Brain microvascular endothelial cell (primary cell): ENCODE measurements at places on chromosomes 3 and 15.
A peak's percentile ranks its signal among the peaks of the same experiment; 100 is the strongest.

DNA sequence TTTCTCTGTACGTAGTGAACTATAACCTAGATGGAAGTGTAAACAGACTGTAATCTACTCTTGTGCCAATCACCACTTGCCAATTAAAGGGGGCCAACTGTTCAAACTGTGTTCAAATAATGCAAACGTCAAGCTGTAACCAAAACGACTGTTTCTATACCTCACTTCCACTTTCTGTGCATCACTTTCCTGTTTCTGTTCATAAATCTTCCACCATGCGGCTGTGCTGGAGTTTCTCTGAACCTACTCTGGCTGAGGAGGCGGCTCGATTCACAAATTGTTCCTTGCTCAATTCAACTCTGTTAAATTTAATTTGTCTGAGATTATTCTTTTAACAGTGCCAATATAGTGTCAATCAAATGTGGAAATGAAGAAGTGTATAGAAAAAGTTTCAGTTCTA lies 206.7 kb upstream of the TBC1D5 start:
- no peak for DNase-seq

- DNase-seq: no peak
Measured at GRCh38 chr15:43792761-43793476, 799 bp downstream of the SERF2 start.

DNA sequence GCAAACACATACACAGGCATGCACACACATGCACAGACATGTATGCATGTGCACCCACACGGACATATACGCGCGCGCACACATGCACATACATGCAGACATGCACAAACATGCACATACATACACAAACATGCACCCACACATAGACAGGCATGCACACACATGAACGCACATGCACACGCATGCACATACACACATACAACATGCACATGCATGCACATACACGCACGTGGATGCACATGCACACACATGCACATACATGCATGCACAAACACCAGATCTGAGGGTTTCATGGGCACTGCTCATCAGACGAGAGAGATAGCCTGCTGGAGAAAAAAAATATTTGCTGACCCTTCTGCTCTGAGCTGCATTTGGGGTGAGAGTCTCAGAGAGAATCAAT lies 31.7 kb upstream of the NTRK3 start:
- no peak for DNase-seq

DNA sequence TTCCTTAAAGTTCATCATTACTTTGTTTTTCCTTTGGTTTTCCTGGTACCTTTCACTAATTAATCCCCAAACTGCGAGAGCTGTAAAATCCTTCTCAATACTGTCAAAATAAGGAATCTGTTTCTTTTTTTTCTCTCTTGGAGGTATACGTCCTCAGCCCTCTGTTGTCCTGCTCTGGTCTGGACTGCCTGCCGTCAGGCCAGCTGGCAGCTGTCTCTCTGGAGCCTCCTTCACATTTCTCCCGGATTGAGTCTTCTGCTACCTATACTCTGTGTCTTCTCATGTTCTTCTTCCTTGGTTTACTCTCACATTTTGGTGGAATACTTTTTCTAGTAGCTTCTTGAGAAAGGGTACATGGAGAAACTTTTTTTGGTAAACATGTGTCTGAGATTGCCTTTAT lies 13.8 kb downstream of the TATDN2 start:
- no peak for DNase-seq

DNA sequence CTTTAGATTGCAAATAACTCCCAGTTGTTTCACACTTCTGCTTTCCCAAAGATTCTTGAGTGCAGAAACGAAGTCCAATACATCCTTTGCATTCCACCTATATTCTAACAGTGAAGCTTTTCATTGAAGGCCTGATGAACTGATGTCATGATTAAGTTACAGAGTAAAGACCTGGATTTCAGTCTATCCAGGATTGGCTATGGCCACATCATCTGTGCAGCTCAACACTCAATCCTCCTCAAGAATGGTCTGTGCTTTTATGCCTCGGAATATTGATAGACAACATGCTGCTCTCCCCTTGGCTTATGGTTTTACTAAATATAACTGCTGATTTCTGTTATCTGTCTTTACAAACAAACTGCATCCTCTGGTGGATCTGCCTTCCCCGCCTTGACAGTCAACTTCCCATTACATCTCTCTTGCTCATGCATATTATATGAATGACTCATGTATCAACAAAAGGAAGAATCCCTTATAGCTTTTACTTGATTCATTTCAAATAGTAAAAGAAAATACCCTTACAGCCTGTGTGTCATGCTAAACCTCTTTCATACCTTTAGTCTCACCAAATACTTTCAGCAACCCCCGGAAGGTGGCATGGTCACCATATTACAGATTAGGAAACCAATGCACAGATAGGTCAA lies 59.5 kb downstream of the SCN11A start:
- DNase-seq: peak; percentile 93

GRCh38 chr3:140568131-140568530 lies 109.7 kb upstream of the TRIM42 start:
- DNase-seq: no peak

DNA sequence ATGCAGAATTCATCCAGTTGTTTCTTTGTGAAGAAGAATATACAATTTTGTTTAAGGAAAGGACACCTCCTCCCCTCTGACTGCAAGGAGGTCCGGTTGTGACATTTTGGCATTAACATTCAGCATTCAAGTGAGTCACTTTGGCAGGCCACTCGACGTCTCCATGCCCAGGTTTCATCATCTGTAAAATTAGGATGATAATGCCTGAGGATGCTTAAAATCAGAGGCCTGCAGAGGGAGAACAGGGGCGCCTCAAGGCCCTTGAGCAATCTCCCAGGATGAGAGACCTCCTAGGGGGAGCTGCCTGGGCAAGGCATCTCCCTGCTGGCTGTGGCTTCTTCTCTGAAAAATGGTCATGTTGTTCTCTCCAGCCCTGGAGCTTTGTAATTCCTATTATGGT lies 236.0 kb downstream of the CACNA2D3 start:
- no peak for DNase-seq

GRCh38 chr3:12369029-12369428 lies 80.2 kb downstream of the PPARG start:
- no peak for DNase-seq

GRCh38 chr3:54733106-54734006 lies 194.5 kb downstream of the LRTM1 start:
- no peak for DNase-seq

GRCh38 chr3:28406241-28406640 lies 57.6 kb upstream of the AZI2 start:
- no peak for DNase-seq

- peak; percentile 2 for DNase-seq
Measured at GRCh38 chr3:39505866-39506742, 38.6 kb downstream of the MOBP start.

GRCh38 chr15:48267766-48268165 lies 61.7 kb downstream of the SLC12A1 start:
- DNase-seq: no peak

DNA sequence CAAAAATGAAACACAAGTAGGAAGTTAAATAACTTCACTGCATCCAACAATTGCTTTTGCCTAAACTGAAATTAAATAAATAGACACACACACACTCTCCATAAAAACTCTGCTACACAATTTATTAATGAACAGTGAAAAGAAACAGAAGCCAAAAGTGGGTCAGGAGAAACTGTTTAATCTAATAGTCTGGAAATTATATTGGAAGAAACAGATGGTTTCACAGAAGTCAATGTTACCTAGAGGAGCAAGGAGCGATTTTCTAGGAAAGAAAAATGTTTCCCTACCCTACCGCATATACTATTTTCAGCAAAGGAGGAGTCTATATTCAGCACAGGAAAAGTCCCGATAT lies 32.0 kb downstream of the RFTN1 start:
- DNase-seq: no peak

GRCh38 chr3:48422272-48422671 lies 7.6 kb downstream of the PLXNB1 start:
- no peak for DNase-seq

GRCh38 chr3:157816896-157817295 lies 289.3 kb downstream of the SHOX2 start:
- no peak for DNase-seq

DNA sequence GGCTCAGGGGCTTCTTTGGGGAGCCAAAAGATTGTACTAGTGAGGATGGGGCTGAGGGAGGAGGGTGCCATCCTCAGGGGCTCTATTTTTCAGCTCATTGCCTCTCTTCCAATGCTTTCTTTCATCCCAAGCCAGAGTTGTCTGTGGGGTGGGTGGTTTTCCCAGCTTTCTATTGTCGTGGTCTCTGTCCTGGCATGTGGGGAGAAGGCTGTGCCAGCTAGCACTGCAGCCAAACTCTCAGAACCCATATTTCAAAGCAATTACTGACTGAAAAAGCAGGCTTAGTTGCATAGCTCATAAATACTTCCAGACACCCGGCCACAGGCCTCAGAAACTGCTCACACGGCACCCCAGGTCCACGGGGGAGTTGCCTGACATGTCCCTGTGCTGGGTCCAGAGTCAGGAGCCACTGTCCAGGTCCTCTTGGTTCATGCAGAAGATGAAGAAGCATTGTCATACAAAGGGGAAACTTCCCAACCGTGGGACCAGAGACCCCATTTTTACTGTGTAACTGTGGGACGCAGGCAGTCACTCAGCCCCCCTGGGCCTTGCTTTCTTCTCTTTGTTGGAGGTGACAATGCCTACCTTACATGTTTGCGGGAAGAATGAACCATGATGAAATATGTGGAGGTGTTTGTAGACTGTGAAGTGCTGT lies 27.6 kb downstream of the FGD5 start:
- DNase-seq: no peak

- DNase-seq: no peak
Measured at GRCh38 chr15:31280046-31280830, 46.4 kb upstream of the KLF13 start.

DNA sequence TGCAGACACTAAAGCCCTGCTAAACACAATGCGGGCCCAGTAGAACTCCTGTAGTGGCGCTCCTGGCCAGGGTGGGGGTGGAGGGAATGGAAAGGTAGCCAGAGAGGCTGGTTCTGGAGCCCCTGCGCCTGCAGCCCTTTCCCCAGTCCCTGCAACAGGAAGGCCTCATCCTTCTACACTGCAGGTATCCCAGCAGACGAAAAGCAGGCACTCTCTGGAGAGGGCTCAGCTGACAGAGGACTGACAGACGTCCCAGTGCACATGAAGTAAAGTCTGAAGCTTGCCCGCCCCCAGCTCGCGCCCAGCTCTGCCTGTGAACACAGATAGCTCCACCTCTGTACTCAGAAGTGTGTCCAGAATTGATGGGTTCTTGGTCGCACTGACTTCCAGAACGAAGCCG lies 46.0 kb downstream of the NSMCE3 start:
- DNase-seq: no peak

GRCh38 chr15:71044006-71044405 lies 71.3 kb upstream of the THSD4 start:
- DNase-seq: peak; percentile 72

GRCh38 chr3:173796890-173797289 lies 399.3 kb downstream of the NLGN1 start:
- no peak for DNase-seq

- no peak for DNase-seq
Measured at GRCh38 chr3:1515882-1516281, 423.1 kb downstream of the CNTN6 start.

GRCh38 chr3:23479026-23479425 lies 275.9 kb downstream of the UBE2E2 start:
- DNase-seq: no peak

DNA sequence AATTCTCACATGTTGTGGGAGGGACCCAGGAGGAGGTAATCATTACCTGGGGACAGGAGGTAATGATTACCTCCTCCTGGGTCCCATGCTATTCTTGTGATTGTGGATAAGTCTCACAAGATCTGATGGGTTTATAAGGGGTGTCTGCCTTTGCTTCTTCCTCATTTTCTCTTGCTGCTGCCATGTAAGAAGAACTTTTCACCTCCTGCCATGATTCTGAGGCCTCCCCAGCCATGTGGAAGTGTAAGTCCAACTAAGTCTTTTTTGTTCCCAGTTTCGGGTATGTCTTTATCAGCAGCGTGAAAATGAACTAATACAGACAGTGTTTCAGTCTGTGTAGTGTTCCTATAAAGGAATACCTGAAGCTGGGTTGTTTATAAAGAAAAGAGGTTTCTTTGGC lies 13.1 kb upstream of the KCTD6 start:
- DNase-seq: no peak
